ENCODE measurements at places on chromosomes 12 and 14. TPM values are rescaled to one million over a fixed set of nuclear protein-coding genes. Genes with fewer than 3 reads are reported as not detected.
A peak's percentile ranks its signal among the peaks of the same experiment; 100 is the strongest.

DNA sequence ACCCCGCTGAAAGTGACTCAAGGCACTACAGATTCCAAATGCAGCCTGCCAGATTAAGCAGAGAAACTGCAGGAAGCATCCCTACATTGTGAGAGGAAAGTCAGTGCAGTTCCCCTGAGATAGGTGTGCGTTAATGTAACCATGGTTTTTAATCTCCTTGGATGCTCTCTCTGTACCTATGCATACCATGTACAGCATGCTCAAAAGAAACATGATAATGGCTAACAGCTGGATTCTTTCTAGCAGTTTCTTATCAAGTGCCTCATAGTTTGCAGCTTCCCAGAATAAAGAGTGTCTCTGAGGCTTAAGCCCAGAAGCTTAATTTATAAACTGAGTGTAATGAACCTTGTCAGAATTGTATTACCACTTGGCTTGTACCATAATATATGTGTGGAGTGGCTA lies 17.1 kb upstream of the MDM1 start:
- DNase-seq = no peak
- H3K27me3 ChIP-seq = no peaks in the 10 kb centered on the region
- H3K36me3 ChIP-seq = no peaks in the 10 kb centered on the region
- no peaks in the 10 kb centered on the region for H3K4me1 ChIP-seq

- H3K27me3 ChIP-seq = no peaks in the 10 kb centered on the region
- H3K4me3 ChIP-seq = no peak overlapping the region
- H3K27ac ChIP-seq = no peak overlapping the region
Observed at GRCh38 chr12:2018391-2018790, 14.1 kb upstream of the DCP1B start.

GRCh38 chr12:29164477-29165393 lies 15.7 kb downstream of the FAR2 start:
- H3K4me1 ChIP-seq = peaks cover 7% of the 10 kb centered on the region
- no peak for DNase-seq
- H3K4me3 ChIP-seq = no peak overlapping the region
- no peaks in the 10 kb centered on the region for H3K27me3 ChIP-seq

GRCh38 chr12:79685068-79685467 lies 5.7 kb downstream of the PAWR start:
- H3K27ac ChIP-seq = no peak overlapping the region
- peaks cover 7% of the 10 kb centered on the region for H3K27me3 ChIP-seq
- H3K4me1 ChIP-seq = peaks cover 5% of the 10 kb centered on the region
- H3K36me3 ChIP-seq = no peaks in the 10 kb centered on the region
- no peak overlapping the region for H3K4me3 ChIP-seq

- H3K27me3 ChIP-seq = no peaks in the 10 kb centered on the region
- DNase-seq = peak; percentile 9
- H3K27ac ChIP-seq = no peak overlapping the region
Observed at GRCh38 chr12:11228296-11228879, 41.1 kb downstream of the PRB3 start.

GRCh38 chr14:64968651-64969050 lies 3.5 kb downstream of the RAB15 start:
- no peak for DNase-seq
- peaks cover 10% of the 10 kb centered on the region for H3K4me1 ChIP-seq
- no peak overlapping the region for H3K27ac ChIP-seq
- H3K27me3 ChIP-seq = no peaks in the 10 kb centered on the region
- H3K4me3 ChIP-seq = no peak overlapping the region

- no peaks in the 10 kb centered on the region for H3K27me3 ChIP-seq
- H3K27ac ChIP-seq = no peak overlapping the region
- no peaks in the 10 kb centered on the region for H3K36me3 ChIP-seq
- H3K4me1 ChIP-seq = no peaks in the 10 kb centered on the region
- no peak overlapping the region for H3K4me3 ChIP-seq
- DNase-seq = no peak
Observed at GRCh38 chr12:41566703-41567102, 378.6 kb downstream of the PDZRN4 start.

DNA sequence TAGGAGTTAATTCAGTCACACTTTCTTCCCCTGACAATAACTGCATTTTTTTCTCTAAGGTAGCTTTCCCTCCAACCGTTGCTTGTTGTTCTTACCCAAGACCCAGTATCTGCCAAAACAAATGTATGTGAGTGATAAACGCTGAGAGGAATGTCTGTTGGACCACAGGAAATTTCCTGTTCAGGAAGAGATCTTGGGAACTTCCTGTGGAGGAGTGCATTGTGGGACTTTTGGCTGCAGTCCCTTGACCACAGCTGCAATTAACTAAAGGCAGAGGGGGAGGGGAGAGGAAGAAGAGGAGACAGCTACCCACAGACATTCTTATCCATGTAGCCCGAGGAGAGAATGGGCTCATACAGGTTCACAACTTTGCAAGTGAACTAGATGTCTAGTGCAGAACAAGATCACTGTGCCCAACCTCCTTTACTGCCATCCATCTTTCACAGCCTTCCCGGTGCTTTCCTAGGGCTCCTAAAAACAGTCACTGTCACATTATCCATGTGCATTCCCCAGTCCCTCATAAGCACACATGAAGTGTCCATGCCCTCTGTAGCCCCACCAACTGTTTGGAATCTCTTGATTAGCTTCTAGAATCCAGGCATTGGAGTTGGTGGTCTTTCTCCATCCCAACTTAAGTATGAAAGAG lies 149.5 kb downstream of the ETV6 start:
- no peak for DNase-seq
- no peak overlapping the region for H3K4me3 ChIP-seq

DNA sequence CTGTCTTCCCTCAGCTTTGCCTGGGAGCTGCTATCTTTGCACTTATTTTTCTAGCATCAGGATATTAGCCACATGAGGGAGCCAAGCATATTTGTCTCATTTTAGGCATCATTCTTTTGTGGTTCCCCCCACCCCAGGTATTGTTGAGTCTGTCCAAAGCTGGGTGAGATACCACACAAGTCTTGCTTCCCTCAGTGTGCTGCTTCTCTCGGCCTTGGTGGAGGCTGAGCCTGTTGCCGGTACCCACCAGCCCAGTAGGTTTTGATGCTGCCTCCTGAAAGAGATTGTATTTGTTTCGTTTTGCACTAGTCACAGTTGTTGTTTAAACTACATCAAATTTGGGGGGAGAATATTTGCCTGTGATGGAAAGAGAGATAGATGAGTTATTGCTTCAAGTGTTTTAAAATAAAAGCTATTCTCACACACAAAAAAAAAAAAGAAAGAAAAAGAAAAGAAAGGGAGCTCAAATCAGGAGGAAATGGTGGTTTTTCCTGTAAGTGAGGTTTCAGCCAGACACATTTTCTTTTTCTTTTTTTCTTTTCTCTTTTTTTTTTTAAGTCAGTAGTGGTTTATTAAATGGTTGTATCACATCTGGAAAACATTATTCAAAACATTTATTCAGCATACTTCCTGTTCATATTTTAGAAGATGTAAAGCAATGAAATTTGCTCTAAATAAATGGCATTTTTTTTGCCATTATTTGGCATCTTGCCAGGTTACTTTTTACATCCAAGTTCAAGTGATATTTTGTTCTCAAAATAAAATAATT lies 58.5 kb downstream of the SLC4A8 start:
- H3K36me3 ChIP-seq = no peaks in the 10 kb centered on the region
- H3K27me3 ChIP-seq = no peaks in the 10 kb centered on the region
- H3K4me3 ChIP-seq = peak overlapping the region; percentile 28
- peaks cover 32% of the 10 kb centered on the region for H3K4me1 ChIP-seq

- no peaks in the 10 kb centered on the region for H3K27me3 ChIP-seq
- H3K27ac ChIP-seq = no peak overlapping the region
- no peaks in the 10 kb centered on the region for H3K4me1 ChIP-seq
- H3K4me3 ChIP-seq = no peak overlapping the region
Observed at GRCh38 chr14:39974036-39974435, 541.8 kb upstream of the FBXO33 start.

GRCh38 chr12:28537474-28537873 lies 347.2 kb downstream of the CCDC91 start:
- H3K4me1 ChIP-seq = peaks cover 4% of the 10 kb centered on the region
- no peaks in the 10 kb centered on the region for H3K27me3 ChIP-seq
- DNase-seq = no peak
- no peak overlapping the region for H3K4me3 ChIP-seq
- no peaks in the 10 kb centered on the region for H3K36me3 ChIP-seq
- H3K27ac ChIP-seq = no peak overlapping the region

- H3K4me1 ChIP-seq = no peaks in the 10 kb centered on the region
- no peaks in the 10 kb centered on the region for H3K27me3 ChIP-seq
- no peak overlapping the region for H3K27ac ChIP-seq
- DNase-seq = no peak
- no peak overlapping the region for H3K4me3 ChIP-seq
Observed at GRCh38 chr14:65159281-65160062, 57.2 kb upstream of the MAX start.

DNA sequence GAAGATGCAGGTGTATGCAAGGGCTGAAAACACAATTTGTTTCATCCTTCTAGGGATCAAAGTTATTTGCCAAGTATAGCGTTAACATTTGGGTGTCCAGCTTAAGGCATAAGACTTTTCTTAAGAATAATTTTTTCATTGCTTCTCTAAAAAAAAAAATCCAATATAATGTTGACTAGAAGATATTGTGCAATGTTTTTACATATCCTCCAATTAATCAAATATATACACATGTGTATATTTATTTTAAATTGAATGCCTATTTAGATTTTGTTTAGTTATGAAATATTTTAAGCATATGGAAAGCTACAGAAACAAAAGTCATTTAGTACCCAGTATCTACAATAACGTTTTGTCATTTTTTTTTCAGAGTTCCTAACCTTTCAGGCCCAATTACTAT lies 28.5 kb upstream of the KRR1 start:
- no peaks in the 10 kb centered on the region for H3K4me1 ChIP-seq
- DNase-seq = no peak
- no peaks in the 10 kb centered on the region for H3K27me3 ChIP-seq
- no peak overlapping the region for H3K27ac ChIP-seq
- no peak overlapping the region for H3K4me3 ChIP-seq
- no peaks in the 10 kb centered on the region for H3K36me3 ChIP-seq

- no peaks in the 10 kb centered on the region for H3K27me3 ChIP-seq
- peak; percentile 23 for DNase-seq
- H3K4me1 ChIP-seq = peaks cover 5% of the 10 kb centered on the region
- H3K4me3 ChIP-seq = peak overlapping the region; percentile 76
Observed at GRCh38 chr12:76032043-76032981, 736 bp upstream of the PHLDA1 start.

DNA sequence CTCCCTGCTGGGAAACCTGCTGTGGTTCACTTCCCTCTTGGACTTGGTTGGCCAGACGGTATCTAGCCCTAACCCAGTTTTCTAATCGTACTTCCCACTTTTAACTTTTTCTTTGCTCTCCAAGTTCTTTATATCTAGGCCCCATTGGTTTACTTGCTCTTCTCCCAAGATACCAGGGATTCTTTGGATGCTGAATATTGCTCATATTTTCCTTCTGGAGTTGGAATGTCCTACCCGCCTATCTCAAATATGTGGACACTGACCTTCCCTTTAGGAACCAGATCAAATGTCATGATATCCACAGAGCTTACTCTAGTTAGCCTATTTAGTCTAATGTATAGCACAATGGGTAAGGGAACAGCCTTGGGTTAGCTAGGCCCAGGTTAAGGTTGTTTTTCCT lies 228.6 kb downstream of the DACT1 start:
- DNase-seq = no peak
- H3K36me3 ChIP-seq = no peaks in the 10 kb centered on the region
- H3K4me1 ChIP-seq = no peaks in the 10 kb centered on the region
- H3K27me3 ChIP-seq = no peaks in the 10 kb centered on the region
- H3K4me3 ChIP-seq = no peak overlapping the region
- no peak overlapping the region for H3K27ac ChIP-seq

GRCh38 chr12:84091651-84092050 lies 820.9 kb downstream of the SLC6A15 start:
- no peak for DNase-seq
- no peaks in the 10 kb centered on the region for H3K27me3 ChIP-seq
- no peaks in the 10 kb centered on the region for H3K4me1 ChIP-seq
- no peak overlapping the region for H3K4me3 ChIP-seq

CIROP gene
- total RNA-seq = not detected

TSPAN11 gene
- not detected for total RNA-seq

PIWIL1 gene
- not detected for total RNA-seq

NUDT4 gene
- 49.3 TPM for total RNA-seq
